ENCODE measurements at places on chromosomes 7 and 10. TPM values are rescaled to one million over a fixed set of nuclear protein-coding genes. Genes with fewer than 3 reads are reported as not detected.

DNA sequence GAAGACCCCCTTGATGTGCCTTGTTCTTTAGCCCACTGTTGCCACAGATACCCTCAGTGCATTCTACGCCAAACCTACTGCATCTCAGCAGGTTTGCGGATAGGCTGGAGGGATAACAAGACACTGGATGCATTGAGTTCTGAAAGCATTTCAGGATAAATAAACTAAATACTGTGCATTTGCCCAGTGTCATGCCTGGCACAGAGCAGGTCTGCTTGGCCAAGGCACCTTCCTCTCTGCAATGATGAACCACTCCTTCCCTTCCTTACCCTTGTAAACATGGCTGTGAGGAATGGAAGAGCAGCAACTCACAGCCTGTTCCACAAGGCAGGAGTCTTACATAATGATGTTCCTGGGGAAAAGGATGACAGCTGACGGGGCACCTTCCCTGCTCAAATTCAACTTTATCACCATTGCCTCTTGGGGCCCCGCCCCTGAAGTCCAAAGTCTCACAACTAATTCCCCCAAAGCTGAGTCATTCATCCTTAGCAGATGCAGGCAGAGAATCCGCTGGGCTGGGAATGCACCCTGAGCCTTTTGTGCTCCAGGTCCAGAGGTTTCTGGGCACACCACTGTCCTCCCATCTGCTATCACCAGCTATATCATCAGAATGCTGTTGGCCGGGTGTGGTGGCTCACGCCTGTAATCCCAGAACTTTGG lies 11.6 kb downstream of the DDX56 start:
- DNase-seq = peak; percentile 70

- DNase-seq = no peak
Measured at GRCh38 chr7:74253835-74254128, 417 bp downstream of the RFC2 start.

DNA sequence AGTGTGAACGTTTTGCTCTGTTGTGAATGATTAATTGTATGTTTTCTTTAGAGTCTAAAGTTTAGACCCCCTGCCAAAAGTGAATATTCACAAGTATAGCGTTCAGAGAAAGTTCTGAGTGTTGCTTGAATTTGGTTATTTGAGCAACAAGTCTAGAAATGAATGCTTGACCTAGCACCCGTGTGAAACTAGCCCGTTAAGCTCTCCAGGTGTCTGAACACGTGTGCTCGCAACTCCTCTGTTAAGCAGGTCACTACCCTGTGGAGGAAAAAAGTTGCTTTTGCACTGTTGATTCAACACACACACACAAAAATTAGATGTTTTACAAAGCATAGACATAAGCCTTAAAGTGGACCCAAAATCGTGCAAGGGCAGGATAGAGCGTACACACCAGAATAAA lies 78.6 kb upstream of the SAMD8 start:
- no peak for DNase-seq

DNA sequence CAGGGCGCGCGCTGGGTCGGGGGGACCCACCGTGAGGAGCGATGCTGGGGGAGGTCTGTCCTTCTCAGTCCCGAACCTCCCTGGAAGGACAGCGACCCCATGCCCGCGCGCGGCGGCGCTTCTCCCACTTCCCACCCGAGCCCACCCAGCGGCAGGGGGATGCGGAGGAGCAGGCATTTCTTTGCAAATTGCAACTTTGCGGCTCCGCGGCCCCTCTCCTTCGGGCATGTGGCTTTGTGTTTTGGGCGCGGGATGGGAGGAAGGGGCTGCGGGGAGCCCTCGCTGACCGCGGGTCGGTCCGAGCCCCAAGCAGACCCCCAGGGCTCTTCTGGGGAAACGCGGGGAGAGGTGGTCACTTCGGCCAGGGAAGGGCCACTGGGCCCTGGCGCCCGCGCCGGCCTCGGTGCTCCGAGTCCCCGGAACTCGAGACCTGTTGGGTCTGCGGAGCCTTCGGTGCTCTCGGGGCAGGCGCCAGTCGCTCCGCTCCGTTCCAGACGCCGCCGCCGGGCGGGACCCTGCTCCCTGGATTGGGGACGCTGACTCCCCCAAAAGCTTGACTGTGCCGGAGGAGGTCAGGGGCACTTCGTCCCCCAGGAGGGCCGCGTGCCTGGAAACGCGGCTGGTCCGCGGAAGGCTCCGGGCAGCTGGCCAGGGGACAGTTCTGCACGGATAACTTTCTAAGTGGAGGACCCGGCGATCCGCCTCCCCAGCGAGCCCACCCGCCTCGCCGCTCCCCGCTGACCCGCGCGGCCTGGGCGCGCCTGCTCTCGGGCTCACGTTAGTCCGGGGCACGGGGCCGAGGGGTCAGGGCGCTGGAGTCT lies 164.2 kb upstream of the DPP6 start:
- no peak for DNase-seq

DNA sequence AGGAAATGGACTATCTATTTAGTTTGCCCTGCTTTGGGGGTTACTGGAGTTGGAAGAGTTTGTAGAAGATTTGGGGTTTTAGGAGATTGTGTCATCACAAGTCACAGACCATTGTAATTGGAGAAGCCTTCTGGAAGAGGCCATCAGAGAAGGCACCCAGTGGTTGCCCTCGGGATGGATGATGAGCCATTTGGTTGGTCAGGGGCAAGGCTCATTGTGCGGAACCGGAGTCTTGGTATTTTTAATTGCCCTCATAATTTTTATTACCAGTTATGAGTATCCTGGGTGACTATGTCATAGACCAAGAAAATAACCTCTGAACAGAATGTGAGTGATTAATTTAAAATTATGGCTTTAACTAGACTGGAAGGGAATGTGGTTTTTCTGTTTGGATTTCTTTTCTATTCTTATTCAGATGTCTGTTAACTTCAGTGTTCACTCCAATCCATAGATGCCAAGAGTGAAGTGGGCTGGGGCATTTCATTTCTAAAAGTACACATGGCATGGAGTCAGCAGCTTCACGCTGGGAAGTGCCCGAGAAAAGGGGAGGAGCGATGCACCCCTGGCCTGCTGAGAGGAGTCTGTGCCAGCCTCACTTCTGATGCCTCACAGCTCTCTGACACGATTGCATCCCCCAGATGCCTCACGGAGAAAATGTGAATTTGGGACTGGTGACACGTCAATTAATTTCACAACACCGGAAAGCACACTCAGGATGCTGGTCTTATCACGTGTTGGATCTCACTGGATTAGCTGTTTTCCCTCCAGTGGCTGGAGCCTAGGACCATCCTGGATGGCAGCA lies 225.6 kb upstream of the IGFBP3 start:
- DNase-seq = no peak

DNA sequence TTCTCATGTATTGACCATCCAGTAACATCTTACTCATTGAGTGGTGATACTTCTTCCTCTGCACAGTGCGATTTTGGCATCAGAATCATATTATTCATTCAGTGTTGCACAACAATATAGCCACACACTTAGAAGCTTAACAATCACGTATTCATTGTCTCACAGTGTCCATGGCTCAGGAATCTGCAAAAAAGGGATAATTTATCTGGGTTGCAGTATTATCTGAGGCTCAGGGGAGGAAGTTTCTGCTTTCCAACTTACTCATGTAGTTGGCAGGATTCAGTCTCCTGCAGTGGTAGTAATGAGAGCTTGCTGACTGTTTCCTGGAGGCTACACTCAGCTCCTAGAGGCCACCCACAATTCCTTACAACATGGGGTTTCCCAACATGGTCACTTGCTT lies 803.6 kb downstream of the SORCS1 start:
- no peak for DNase-seq

GRCh38 chr7:122942059-122942458 lies 53.4 kb downstream of the TAS2R16 start:
- DNase-seq = no peak

GRCh38 chr7:39838326-39838725 lies 111.7 kb upstream of the CDK13 start:
- no peak for DNase-seq

GRCh38 chr7:118003476-118003875 lies 130.2 kb upstream of the CTTNBP2 start:
- DNase-seq = no peak

DNA sequence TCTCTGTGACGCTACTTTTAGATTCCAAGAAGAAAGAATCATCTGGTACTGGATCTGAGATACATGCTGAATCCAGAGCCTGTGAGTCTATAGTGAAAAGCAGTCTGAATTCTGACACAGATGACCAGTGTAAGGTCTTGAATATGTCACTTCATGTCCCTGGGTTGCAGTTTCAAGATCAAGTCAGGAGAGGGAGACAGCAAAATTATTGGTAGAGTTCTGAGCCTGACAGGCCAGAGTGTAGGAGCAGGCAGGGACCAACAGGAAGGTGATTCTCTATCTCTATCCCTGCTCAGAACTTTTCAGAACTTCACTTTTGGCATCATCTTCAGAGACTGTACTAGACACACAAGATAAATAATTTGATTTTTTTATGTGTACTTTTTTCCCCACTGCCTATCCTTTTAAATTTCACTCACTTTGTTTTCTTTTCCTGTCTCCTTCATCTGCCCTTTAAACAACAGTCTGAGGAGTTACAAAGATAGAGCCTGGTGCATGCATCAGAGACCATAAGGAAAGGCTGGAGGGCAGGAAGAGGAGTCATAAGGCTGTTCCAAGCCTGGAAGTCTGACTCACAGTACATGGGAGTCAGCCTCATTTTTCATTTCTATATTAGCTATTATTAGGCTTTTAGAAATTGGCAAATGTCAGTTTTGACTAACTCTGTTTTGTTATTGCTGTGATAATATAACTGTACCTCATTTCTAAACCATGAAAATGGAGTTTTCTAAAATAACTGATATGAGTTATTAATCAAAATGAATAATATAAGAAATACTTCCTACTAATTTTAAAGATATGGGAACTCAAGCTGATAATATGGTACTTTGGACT lies 120.2 kb upstream of the TMEM229A start:
- DNase-seq = no peak

Gene SPDYE16
- total RNA-seq = not detected

Gene WNT8B
- not detected for total RNA-seq

Gene LRMDA
- 17.1 TPM for total RNA-seq

Gene COBL
- total RNA-seq = 87.3 TPM

Gene SPDYE6
- not detected for total RNA-seq

Gene ERVW-1
- total RNA-seq = not detected

Gene SLC39A12
- total RNA-seq = not detected

Gene MYH16
- 0.32 TPM for total RNA-seq

Gene GARIN1A
- 2.6 TPM for total RNA-seq

Gene TRIM50
- 1.3 TPM for total RNA-seq
